ENCODE measurements at places on chromosomes 7 and 10. TPM values are rescaled to one million over a fixed set of nuclear protein-coding genes. Genes with fewer than 3 reads are reported as not detected.

DNA sequence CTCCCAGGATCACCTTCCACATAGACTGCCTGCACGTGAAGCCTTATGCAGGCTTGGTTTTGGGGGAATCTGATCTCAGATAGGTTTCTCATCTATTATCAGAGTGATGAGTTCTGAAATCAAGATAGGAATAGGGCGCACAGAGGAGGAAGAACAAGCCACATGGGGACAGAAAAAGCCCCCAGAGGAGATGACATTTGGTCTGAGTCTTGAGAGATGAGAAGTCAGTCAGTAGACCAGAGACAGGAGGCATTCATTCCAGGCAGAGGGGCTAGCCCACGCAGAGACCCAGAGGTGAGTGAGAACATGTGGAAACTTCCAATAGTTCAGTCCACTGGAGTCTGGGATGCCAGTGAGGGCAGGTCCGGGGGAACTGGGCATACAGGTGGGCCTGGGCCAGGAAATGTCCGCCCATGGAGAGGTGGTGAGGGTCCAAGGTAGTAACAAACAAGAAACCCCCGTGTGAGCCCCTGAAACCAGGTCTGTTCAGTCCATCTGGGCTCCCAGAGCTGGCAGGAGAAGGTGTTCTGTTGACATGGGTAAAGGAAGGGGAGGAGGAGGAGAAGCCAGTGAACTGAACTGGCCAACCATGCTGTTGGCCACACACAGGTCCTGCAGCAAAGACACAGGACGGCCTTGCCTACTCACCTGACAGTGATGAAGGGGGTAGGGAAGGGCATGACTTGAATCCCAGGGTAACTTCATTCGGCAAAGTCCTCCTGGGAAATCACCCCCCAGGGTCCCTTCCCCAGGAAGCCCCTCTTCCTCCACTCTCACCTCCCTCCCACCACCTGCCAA lies 69.3 kb upstream of the SMNDC1 start:
- H3K4me1 ChIP-seq = no peaks in the 10 kb centered on the region
- no peaks in the 10 kb centered on the region for H3K36me3 ChIP-seq
- H3K4me3 ChIP-seq = no peak overlapping the region
- H3K27ac ChIP-seq = no peak overlapping the region
- no peaks in the 10 kb centered on the region for H3K27me3 ChIP-seq
- no peak for DNase-seq

- no peaks in the 10 kb centered on the region for H3K36me3 ChIP-seq
- no peak overlapping the region for H3K27ac ChIP-seq
Observed at GRCh38 chr10:20683345-20683744, 213.8 kb downstream of the NEBL start.

DNA sequence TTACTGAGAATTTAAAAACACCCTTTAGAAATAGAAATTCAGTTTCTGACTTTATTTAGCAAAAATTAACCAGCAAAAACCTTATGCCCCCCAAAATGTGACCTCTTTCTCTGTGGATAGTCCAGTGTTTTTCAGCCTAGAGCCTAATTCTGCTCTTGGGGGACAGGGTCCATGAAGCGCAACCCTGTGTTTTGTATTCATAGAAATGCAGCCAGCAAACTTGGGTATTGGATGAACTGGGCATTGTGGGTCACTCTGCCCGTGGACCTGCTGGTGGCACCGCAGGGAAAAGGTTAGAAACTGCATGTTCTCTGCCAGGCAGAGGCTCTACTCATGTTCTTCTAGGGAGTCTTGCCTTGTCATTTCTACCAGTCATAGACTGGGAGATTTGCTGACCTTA lies 787.4 kb upstream of the C7orf33 start:
- H3K4me3 ChIP-seq = no peak overlapping the region
- DNase-seq = no peak
- H3K36me3 ChIP-seq = no peaks in the 10 kb centered on the region
- no peaks in the 10 kb centered on the region for H3K27me3 ChIP-seq
- no peak overlapping the region for H3K27ac ChIP-seq
- no peaks in the 10 kb centered on the region for H3K4me1 ChIP-seq

DNA sequence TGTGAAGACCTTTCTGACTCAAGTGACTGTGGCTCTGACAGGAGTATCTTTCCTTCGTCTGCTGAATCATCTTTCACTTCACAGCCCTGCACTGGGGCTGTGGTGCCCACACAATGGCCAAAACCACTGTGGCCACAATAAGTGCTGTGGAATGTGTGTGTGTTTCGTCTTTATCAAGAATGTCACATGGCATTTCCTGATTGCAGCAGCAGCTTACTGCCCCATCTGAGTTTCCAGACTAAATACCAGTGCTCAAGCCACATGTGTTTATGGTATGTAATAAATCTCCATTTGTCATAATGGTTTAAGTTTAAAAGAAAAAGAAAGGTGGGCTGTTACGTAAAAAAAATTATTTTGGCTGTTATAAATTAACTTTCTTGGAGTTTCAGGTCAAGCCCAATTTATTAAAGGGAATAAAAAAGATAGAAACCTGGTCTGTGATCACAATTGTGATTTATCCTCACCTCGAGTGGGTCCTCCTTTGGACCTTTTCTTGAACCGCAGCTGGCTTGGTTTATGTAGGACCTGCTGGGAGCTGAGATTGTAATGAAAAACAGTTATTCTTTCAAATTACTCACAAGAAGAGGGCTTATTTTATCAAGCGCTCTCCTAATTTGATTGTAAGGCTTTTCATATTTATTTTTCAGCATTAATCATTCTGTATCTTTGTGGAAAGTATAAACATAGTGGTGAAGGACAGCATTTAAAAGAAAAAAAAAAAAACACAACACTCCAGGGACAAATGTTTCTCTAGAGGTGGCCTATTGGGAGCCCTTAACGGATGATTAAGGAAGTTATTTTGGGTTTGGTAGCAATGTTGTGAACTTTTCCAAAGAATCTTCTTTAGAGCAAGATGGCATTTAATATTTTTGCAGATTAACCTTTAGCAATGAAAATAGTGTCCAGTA lies 116.2 kb downstream of the LRMDA start:
- H3K36me3 ChIP-seq = no peaks in the 10 kb centered on the region
- peaks cover 7% of the 10 kb centered on the region for H3K4me1 ChIP-seq
- no peak overlapping the region for H3K27ac ChIP-seq
- peaks cover 14% of the 10 kb centered on the region for H3K27me3 ChIP-seq

DNA sequence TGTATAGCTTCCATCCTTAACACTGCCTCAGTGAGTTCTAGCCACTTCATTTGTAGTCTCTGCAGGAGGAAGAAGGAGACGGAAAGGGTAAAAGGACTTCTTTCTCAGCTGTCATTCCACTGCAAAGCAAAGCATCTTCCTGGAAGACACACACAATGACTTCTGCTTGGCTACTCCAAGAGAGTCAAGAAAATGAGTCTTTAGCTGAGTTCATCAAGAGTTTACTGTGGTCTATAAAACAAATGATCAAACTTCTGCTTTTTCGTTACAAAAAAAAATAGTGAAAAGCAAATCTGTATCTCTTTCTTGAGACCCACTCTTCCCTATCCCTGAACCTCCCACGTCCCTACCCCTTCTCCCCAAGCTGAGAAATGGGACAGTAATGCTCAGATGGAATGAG lies 205.0 kb upstream of the AHR start:
- H3K36me3 ChIP-seq = peaks cover 2% of the 10 kb centered on the region
- no peak overlapping the region for H3K4me3 ChIP-seq
- DNase-seq = no peak

DNA sequence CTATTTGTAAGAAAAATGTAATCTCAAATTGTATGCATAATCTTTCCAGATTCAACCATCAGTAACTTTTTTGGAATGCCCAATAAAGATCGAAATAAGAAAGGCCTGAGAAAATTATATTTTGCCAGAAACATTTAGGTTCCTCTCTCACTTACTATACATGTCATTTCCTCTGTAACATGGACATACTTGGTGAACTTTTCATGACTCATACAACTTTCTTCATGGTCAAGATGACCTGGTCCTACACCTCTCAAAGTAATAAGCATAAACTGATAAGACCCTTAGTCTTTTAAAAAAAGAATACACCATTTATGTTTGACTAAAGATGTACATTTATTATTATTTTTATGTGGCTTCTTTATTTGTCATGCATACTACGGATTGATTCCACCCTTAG lies 125.3 kb downstream of the REEP3 start:
- H3K36me3 ChIP-seq = no peaks in the 10 kb centered on the region
- DNase-seq = no peak
- no peak overlapping the region for H3K27ac ChIP-seq
- H3K4me1 ChIP-seq = peaks cover 7% of the 10 kb centered on the region

The MEST gene
- 367 TPM for total RNA-seq

The TFEC gene
- total RNA-seq = not detected

Measured in osteocyte (in vitro differentiated cells).